ENCODE measurements at places on chromosomes 13 and 19.

- DNase-seq, result no peak
Observed at GRCh38 chr19:45938733-45939319, 24.2 kb upstream of the NANOS2 start.

DNA sequence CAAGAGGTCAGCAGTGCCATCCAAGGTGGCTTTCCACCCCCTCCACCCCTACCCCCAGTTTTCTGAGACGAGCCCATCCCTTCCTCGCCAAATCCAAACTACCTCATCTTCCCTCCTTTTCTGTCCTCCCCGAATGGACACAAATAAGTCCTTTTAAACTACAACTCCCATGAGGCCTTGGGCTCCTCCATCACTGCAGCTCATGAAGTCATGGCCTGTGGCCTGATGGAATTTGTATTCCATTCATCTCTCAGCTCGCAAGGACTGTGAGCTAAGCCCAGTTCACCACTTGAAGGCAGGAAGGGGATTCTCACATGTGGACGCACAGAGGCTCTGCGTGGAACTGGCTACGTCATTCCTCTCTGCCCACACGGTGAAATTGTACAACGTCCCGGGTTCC, 12.5 kb downstream of the PTPRH start:
- no peak for DNase-seq

DNA sequence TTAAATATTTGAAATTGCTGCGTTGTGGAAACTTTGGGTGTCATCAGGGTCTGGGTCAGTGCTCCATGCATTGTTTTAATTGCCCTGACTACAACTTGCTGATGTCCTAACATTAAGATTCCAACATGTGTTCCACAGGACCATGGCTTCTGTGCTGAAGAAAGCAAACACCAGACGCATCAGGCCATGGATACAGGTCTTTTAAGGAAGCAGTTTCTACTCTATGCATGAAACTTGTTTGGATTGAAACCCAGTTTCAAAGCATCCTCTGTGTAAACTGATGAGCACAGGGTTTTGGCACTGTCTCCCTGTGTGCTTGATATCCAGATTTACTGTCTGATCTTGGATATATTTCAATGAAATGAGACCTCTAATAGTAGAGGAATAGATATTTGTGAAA, 328.4 kb upstream of the SLC10A2 start:
- no peak for DNase-seq

- DNase-seq, result peak; percentile 69
Observed at GRCh38 chr19:49591731-49592485, 926 bp downstream of the PRR12 start.

- DNase-seq, result peak; percentile 65
Observed at GRCh38 chr13:43300865-43301264, 277.5 kb downstream of the DNAJC15 start.

DNA sequence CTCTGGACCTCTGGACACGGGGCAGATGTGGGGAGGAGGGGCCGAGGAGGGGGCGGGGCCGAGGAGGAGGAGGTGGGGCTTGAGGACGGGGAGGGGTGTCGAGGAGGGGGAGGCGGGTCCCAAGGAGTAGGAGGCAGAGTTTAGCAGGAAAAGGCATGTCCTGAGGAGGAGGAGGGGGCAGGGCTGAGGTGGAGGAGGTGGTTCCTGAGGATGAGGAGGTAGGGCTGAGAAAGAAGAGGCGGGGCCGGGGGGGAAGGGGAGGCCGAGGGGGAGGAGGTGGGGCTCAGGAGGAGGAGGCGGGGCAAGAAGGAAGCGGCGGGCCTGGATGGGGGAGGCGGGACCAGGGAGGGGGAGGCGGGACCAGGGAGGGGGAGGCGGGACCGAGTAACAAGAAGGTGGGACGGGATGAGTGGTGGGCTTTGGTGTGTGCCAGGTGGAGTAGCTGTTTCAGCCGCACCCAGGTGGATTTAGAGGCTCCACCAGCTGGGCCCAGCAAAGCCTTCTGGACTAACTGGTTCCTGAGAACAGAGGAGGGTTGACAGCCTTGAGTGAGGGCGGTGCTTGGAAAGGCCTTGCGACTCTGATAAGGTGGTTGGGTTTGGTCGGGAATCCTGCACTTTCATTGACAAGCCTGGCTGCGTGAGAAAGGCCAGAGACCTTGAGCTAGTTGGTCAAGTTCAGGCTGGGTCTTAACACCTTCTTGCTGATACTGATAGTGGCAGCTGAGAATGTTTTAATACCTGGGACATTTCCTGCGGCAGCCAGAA, 7.7 kb downstream of the TECR start:
- peak; percentile 57 for DNase-seq

All from muscle of leg (tissue), 16 donors.